Hepatocyte (in vitro differentiated cells): ENCODE measurements at places on chromosomes 7 and 10. TPM values are rescaled to one million over a fixed set of nuclear protein-coding genes. Genes with fewer than 3 reads are reported as not detected.

- no peak for DNase-seq
Measured at GRCh38 chr7:115066050-115066449, 144.2 kb downstream of the MDFIC start.

DNA sequence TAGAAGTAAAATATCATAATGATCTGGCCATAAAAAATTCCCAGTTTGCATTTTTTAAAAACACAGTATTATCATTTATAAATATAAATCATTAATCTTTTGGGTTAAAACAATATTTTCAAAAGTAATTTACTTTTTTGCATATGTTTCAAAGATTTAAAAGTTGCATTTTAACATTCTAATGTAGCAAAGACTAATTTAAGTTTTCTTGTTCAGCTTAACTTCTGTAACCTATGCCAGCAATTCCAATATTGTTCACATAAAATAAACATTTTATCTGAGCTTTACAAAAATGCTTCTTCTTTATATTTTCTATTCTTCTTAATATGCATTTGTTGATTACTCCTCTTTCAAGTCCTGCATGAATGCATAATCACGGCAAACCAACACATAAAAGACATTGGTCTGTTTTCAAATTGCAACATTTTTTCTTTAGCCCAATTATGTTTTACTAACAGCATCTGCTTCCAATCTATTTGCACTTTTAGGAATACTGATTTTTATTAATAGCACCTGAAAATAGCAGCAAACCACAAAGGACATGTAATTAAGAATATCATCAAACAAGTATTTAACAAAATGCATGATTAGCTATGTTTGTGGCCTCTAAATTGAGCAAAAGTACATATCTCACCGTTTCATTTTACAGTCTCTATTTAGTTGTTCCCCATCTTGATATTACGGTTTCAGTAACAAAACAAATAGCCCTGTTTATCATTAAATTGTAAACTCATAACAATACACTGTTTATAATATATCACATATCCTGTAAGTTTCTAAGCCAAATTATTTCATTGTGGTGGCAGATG lies 286.9 kb upstream of the NFE2L3 start:
- no peak for DNase-seq

- no peak for DNase-seq
Measured at GRCh38 chr7:71904484-71904883, 507.7 kb downstream of the CALN1 start.

- DNase-seq, result no peak
Measured at GRCh38 chr10:15391491-15391890, 20.4 kb upstream of the FAM171A1 start.

GRCh38 chr10:10589540-10590303 lies 427.9 kb upstream of the CELF2 start:
- DNase-seq, result peak; percentile 50

DNA sequence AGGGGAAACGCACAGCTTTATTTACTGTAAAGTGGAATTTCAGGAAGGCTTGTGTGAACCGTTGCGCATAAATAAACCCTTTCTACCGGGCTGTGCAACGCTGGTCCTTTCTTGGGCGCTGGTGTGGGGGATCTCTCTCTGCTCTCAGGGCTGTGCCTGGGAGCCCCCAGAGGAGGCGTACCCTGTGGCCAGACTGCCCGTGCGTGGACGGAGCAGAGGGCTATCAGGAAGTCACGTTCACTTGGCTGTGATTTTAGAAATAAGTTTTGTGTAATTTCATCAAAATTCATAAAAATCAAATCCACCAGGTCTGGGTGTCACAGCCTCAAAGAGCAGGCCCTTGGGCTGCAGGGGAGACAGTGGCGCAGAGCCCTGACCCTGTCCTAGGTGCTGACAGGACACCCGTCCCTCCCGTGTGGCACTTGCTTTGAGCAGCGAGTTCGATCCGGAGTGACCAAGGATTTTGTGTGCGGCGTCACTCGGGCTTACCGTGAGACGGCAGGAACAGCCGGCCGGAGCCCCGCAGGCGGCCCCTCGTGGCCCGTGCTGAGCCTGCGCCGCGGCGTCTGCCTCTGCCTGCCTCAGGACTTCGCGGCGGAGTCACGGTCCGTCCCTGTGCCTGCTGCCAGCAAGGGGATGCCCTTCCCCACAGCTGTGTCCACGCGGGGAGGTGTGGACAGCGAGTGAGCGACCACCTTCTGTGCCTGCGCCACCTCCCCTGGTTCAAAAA lies 20.2 kb downstream of the GET4 start:
- no peak for DNase-seq

DNA sequence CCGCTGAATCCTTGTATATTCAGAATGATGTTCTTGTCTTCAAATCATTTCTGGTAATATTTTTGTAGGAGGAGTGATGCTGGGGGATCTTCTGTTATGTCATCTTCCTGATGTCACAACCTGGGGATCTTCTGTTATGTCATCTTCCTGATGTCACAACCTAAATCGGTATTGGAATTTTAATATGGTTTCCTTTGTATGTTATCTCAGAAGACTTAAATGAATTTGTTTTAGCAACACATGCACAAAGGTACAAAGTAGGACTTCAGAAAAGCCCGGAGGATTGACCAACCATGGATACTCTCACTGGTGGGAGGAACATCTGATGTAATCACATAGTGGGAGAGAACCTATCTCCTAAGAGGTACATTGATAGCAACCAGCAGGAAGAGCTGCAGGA lies 9.1 kb upstream of the AOAH start:
- no peak for DNase-seq

The FAM107B gene
- total RNA-seq, result 84.8 and 85.5 TPM in 2 replicates

The LOXL4 gene
- 24.9 and 32.7 TPM in 2 replicates for total RNA-seq
